ENCODE measurements at places on chromosomes 16 and 17.

DNA sequence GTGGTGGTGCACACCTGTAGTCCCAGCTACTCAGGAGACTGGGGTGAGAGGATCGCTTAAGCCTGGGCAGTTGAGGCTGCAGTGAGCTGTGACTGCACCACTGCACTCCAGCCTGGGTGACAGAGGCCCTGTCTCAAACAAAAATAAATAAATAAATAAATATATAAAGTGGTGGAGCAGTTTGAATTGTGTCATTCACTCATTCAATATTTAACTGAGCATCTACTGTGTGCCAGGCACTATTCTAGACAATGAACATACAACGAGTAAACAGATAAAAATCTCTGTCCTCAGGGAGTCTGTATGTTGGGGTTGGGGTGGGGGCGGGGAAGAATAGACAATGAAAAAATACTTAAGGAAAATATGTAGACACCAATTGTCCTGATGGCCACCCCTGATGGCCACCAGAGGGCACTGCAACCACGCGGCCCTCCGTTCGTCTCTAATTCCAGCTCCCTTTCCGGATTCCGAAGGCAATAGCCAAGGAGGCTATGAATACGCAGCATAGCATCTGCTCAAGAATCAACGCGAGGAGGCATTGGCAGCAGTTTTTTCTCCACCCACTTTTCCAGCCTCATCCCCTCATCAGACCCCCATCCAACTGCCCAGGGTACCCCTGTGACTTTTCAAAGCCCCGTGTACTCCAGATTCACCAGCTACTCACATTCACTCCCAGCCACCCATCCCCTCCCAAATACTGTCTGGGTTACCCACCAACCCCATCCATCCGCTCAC is 21.4 kb downstream of the QPRT start:
- no peak for DNase-seq

- DNase-seq, result no peak
Observed at GRCh38 chr17:70091696-70092095, 16.7 kb downstream of the KCNJ16 start.

DNA sequence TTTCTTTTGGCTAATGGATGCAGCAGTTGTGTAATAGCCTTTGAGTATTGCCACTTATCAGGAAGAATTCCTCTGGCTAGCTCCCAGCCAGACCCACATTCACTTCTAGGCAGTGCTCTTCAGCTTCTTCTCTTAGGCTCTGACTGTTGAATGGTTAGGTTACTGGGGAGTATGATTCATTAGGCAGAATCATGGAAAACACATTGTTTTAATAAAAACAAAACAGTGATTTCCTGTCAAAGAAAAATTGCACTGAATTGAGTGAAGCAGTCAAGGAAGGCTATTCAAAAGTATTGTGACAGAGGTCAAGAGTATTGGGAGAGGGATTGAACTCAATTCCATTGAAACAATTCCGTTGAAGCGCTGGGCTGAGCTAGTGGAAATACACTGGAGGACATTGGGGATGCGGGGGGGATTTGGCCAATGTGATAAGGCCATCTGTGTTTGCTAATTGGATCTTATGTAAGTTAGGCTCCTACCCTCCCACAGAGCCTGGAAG is 68.0 kb downstream of the CNTNAP4 start:
- DNase-seq, result no peak

DNA sequence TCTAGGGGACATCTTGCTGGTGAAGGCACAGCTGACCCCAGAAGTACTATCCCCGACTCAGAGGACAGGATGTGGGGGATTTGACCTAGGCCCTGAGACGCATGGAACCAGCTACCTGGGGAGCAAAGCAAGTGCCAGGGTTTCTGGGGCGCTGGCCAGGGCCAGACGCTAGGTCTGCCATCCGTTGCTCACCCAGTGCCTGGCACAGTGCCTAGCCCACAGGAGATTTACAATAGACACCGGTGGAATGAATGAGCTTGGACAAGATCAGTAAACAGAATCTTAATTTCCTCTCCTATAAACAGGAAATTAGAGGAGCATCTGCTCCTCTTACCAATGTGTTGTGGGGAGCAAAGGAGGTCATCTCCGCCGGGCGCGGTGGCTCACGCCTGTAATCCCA is 5.0 kb downstream of the RPRML start:
- DNase-seq, result no peak
